ENCODE measurements at places on chromosomes 5 and 9.

GRCh38 chr5:51279983-51280706 is 103.1 kb upstream of the ISL1 start:
- DNase-seq, result no peak

DNA sequence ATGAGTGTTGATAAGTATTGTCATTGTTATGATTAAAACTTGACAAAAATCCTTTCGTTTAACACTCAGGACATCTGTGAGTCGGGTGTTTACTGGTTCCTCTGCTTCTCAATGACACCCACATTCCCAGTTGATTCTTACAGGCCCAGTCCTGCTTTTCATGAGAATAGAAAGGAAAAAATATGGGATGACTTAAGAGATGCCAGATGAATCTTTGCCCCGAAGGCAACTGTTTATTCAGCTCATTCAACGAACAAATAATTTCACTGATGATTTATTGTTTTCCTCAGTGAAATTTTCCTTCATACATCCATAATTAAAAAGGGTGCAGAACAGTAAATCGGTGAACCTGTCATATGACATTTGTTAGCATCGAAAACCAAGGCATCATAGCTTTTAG is 452.4 kb upstream of the WWC1 start:
- DNase-seq, result no peak

DNA sequence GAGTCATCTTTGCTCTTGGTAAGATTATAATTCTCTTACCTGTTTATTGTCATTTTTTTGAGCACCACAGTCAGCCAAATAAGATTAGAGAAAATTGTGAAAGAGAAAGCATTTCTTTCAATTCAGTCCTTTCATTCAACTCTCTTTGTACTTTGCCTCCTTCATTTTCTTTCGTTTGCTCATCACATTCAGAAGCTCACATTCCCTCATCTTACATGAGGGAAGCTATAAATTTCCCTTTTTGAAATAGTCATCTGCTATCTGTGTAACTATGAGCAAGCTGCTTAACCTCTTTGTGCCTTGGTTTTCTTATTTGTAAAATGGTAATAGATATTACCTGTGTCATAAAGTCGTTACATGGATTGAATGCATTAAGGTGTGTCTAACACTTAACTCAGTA is 41.4 kb downstream of the PAM start:
- no peak for DNase-seq

DNA sequence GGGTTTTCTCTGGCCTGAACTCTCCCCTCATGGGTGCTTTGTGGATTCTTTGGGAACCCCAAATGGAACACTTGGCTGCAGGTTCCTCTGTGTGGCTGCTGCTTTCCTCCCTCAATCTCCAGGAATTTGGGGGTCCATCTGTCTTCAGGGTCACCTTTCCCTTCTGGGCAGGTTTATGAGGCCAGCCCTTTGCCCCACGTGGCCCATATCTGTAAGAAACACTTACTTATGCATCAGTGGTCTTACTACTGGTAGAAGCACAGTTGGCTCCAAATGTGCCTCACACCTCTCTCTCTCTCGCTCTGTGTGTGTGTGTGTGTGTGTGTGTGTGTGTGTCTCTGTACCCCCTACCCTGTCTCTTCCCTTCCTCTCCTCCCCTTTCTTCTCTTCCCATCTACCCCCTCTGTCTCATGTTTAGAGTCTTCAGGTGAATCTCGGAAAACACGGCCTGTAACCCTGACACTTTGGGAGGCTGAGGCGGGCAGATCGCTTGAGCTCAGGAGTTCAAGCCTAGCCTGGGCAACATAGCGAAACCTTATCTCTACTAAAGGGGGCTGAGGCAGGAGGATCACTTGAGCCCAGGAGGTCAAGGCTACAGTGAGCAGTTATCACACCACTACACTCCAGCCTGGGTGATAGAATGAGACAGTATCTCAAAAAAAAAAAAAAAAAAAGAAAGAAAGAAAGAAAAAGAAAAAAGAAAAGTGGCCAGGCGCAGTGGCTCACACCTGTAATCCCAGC is 26.8 kb downstream of the C5orf15 start:
- DNase-seq, result no peak

- DNase-seq, result no peak
Measured at GRCh38 chr5:133116601-133117000, 64.8 kb downstream of the HSPA4 start.

DNA sequence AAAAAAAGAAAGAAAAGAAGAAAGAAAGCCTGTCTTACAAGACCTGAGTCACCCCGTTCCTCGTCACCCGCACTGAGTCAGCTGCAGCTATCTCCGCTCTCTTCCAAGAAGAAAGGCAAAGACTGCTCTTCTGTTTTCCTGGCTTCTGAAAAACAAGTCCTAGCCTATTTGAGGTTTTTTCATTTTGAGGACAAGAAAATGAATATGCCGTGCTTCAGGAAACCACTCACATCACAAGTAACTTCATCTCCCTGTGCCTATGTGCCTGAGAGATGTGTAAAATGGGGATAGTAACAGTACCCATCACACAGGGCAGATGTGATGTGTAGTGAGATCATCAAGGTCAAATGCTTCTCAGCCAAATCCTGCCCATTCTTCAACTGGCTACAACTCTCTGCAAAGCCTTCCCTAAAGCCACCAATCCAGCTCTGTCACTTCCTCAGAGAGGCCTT is 78.4 kb downstream of the GLDC start:
- no peak for DNase-seq

GRCh38 chr5:151065609-151066008 is 15.2 kb downstream of the TNIP1 start:
- no peak for DNase-seq

GRCh38 chr9:121463026-121463807 is 36.4 kb downstream of the GGTA1 start:
- DNase-seq, result peak; percentile 33

- peak; percentile 64 for DNase-seq
Measured at GRCh38 chr9:126773004-126773607, 31.7 kb upstream of the ZBTB43 start.

- no peak for DNase-seq
Measured at GRCh38 chr9:112866662-112867274, 23.9 kb downstream of the SLC46A2 start.

- no peak for DNase-seq
Measured at GRCh38 chr5:149005077-149005892, 57.6 kb downstream of the SH3TC2 start.

- DNase-seq, result no peak
Measured at GRCh38 chr5:81167544-81167943, 65.6 kb upstream of the CKMT2 start.

GRCh38 chr9:14400658-14400995 is 86.7 kb upstream of the NFIB start:
- DNase-seq, result peak; percentile 67

- no peak for DNase-seq
Measured at GRCh38 chr5:112979723-112980122, 3.1 kb downstream of the DCP2 start.

- DNase-seq, result no peak
Measured at GRCh38 chr9:100126423-100126822, 27.4 kb downstream of the INVS start.

GRCh38 chr5:150458802-150459557 is 9.4 kb upstream of the RPS14 start:
- peak; percentile 86 for DNase-seq

GRCh38 chr9:31100311-31100710 is 1284.1 kb upstream of the ACO1 start:
- no peak for DNase-seq

DNA sequence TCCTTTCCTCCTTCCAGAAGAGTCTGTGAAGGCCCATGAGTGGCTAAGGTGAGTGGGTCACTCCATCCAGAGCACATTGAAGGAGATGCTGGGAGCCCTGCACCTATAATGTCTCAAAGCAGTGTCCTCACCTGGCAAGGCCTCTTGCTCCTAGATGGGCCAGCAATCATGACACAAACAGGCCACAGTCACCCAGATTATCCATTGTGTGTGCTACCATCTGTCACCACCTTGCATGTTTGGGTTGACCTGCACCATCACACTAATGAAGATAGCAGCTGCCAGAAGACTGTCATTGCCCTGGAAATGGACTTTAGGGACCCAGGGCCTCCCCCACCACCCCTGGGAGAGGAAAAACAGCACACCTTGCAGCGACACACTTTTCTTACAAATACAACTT is 69.6 kb downstream of the GABBR2 start:
- no peak for DNase-seq

DNA sequence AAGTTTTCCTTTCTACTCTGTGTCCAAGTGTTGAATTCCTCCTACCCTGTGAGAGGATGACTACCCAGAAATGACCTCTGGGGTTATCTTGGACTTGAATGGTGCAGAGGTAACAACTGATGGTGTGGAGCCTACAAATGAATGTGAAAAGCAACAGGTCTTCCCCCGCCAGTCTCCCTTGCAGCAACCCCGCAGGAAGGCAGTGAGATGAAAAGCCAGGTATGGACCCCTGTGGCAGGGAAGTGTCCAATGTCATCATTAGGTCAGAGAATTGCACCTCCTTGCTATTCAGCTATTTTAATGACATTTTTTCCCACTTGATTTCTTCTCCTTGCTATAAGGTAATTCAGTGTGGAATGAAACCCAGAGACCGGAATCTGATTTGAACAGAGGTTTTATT is 58.5 kb downstream of the MAT2B start:
- no peak for DNase-seq

GRCh38 chr9:134629586-134630392 is 11.8 kb upstream of the COL5A1 start:
- DNase-seq, result no peak

- DNase-seq, result no peak
Measured at GRCh38 chr5:40484495-40484894, 195.2 kb upstream of the PTGER4 start.

DNA sequence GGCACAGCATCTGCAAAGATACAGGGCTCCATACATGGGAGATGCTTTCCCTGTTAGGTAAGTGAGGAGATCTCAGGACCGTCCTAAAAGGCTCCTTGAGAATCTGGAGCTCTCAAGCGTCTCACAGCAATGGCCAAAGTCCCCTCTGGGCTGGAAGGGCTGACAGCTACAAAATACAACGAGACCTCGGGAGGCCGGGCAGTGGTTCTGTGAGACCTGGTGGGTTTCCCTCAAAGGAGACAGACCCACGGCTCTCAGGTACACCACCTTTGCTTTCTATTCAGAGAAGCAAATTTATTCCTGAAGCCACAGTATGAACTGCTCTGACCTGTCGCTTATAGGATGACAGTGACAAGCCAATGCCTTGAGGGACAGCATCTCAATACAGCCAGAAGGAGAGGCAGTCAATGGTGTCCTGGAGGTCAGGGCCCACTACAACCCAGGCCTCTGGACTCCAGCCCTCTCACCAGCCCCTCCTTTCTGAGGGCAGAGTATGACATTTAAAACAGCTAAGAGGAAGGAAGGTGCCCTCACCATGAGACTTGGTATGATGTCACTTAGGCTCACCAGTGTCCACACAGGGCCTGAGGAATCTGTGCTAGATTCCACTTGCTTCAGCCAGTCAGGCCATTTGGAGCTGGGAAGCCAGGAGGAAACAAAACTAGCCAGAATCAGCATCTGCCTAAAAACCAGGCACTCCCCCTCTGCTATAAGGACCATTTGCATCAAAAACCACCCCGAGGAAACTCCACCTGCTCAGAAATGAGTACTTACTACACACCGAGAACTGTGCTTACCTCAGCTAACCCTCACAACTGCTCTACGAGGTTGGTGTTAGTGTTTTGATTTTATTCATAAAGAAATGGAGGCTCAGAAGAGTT is 86.5 kb upstream of the FSTL4 start:
- DNase-seq, result no peak

DNA sequence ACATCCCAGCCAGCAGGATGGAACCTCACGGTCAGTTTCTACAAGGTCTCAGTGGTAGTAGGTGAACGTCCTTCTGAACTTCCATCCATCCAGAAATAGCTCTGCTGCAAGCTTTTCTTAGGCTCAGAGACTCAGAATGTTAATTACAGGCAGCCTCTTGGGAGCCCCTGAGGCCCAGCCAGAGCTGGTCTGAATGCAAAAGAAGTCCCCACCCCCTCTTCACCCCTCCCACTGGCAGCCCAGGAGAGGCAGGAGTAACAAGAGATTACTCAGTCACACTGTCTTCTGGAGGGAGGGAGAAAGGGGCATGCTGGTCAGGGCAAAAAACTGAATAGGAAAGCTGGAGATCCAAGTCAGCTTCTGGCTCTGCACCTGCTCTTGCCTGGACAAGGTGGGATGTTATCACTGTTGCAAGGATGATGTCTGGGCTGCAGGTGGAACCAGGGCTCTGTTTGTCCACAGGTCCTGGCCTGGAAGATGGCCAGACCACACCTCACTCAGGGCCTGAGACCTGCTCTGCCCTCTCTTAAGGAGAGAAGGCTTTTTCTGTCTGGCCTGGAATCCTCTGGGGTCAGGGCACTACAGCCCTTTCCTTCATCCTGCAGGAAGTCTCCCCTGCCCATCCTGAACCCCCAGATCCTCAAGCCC is 9.1 kb downstream of the ENHO start:
- DNase-seq, result no peak

GRCh38 chr9:3397766-3398165 is 128.0 kb downstream of the RFX3 start:
- DNase-seq, result no peak

- DNase-seq, result no peak
Measured at GRCh38 chr9:134937566-134938345, 20.0 kb upstream of the FCN1 start.

DNA sequence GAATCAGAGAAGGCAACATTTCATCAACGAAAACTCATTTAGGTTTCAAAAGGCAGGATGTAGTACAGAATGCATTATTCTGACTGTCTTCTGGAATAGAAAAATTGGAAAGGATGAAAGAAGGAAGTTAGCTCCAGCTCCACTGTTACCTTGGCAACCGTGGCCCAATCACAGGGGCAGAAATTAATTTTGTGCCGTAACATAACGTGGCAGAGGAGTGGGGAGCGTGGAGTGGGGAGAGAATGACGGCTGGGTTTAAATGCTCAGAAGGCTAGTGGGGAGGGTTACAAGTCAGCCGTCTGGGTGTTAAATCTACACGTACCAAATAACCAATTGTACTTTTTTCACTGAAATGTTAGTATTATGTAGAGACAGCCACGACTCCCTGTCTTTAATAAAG is 32.3 kb upstream of the EQTN start:
- no peak for DNase-seq

DNA sequence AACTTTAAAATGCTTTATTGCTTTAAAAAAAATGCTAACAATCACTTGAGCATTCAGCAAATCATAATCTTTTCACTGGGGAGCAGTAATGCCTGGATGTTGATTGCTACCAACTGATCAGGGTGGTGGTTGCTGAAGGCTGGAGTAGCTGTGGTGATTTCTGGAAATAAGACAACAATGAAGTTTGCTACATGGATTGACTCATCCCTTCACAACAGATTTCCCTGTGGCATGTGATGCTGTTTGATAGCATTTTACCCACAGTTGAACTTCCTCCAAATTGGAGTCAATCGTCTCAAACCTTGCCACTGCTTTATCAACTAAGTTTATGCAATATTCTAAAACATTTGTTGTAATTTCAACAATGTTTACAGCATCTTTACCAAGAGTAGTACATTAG is 83.3 kb downstream of the MLLT3 start:
- DNase-seq, result no peak

- no peak for DNase-seq
Measured at GRCh38 chr5:40437452-40437861, 242.3 kb upstream of the PTGER4 start.

- no peak for DNase-seq
Measured at GRCh38 chr9:130366888-130367550, 77.7 kb upstream of the ASS1 start.
